ENCODE measurements at places on chromosomes 11 and 22.

DNA sequence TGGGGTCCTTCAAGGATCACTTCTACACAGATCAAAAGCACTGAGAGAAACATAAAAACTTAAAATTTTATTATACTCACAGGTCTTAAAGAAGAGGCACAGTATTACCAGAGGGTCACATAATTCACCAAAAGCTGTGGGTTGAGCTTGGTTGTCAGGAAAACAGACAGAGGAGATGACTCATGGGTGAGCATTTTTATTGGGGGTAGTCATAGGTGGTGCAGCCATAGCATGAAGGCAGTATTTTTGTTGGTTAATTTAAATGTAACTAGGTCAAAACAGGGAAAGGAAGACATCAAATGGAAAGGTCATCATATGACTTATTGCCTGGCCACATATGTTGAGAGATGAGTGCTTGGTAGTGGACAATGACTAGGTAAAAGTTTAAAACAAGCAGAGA lies 24.2 kb downstream of the OR5B17 start:
- no peak for DNase-seq

DNA sequence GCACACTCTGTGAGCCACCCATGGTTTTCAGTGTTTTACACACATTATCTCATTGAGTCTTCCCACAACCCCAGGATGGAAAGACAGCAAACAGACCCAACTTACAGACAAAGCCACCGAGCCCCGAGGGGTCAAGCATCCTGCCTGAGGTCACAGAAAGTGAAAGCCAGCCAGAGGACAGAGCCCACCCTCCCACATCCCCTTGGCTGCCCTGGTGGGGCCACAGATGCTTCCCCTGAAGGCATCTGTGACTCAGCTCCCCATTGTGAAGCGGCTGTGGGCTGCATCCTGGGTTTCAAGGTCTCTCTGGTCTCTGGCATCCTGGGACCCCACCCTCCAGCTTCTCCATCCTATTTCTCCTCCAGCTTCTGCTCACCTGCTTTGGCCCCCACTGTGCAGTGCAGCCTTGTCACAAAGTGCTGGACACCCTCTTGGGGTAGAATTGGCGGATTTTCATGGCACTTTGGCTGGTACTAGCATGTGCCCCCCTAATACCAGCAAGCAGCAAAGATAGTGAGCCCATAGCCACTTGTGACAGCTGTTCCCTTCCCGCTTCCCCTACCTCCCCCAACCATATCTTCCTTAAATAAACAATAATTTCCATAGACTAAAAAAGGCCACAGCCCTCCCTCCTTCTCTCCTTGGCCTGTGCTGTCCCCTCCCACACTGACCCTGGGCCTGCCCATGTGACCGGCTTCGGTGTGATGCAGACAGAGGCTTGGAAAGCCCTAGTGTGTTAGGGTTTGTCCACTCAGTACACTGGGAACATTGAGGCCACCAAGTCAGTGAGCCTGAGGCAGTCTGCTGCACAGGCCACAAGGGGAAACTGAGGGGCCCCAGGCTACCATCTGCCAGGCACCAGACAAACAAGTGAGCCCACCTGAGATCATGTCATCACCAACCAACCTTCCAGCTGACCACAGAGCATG lies 53.9 kb upstream of the SHISAL1 start:
- peak; percentile 68 for DNase-seq

GRCh38 chr22:39152024-39152510 lies 413 bp downstream of the CBX7 start:
- DNase-seq: no peak

GRCh38 chr11:79147011-79147410 lies 293.8 kb downstream of the TENM4 start:
- DNase-seq: no peak

DNA sequence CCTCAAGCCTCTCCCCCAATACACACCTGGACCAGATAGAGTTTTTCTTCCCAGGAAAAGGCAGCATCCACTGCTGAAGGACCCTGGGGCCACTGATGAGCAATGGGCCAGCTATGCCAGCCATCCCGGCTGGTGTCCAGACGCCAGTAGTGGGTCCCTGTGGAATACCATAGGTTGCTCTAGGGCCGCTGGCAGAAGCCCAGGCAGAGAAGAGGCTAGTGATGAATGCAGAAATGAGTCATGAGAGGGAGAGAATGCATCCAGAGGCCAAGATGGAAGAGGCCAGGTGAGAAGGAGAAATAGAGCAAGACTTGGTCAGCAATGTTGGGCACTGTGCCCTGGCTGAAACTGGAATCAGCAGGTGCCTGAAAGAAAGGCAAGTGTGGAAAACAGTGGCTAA lies 8.9 kb downstream of the HPX start:
- no peak for DNase-seq

DNA sequence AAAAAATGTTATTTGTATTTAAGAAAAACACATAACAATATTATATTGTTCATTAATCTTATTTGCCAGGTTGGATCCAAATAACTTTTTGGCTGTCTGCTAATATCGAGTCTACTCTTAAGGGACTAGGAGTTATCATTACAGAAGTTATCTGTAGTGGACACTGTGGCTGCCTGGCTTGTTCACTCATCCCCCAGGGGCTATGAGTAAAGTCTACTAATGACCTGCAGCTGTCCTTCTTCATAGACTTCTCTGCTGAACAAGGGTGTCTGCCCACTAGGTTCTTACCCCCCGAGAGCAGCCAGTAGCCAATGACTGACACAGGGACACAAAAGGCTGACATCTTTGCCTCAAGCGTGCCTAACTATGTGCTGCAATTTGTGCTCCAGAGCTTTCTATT lies 69.7 kb downstream of the APIP start:
- DNase-seq: no peak

DNA sequence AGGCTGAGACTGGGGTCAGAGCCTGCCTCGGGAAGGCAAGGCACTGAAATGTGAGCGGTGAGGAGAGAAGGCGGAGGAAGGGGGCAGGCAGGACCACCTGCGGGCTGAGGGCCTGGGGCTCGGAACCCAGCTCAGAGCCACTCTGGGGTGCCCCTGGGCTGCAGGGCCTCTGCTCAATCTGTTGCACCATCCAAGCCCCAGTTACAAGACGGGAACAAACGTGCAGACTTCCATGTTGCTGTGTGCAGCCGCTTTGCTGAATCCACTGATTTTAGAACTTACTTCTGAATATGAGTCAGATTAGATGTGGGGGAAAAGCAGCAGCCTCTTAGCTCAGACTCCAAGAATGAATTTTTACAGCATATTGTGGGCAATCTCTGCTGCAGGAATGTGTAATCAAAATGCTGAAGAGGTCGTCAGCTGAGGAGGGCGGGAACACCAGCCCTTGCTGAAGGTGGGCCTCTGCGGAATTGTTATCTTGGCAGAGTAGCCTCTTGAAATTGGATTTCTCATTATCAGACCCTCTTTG lies 21.6 kb downstream of the PARVG start:
- DNase-seq: no peak

GRCh38 chr22:27239520-27239919 lies 562.0 kb downstream of the MN1 start:
- DNase-seq: no peak

DNA sequence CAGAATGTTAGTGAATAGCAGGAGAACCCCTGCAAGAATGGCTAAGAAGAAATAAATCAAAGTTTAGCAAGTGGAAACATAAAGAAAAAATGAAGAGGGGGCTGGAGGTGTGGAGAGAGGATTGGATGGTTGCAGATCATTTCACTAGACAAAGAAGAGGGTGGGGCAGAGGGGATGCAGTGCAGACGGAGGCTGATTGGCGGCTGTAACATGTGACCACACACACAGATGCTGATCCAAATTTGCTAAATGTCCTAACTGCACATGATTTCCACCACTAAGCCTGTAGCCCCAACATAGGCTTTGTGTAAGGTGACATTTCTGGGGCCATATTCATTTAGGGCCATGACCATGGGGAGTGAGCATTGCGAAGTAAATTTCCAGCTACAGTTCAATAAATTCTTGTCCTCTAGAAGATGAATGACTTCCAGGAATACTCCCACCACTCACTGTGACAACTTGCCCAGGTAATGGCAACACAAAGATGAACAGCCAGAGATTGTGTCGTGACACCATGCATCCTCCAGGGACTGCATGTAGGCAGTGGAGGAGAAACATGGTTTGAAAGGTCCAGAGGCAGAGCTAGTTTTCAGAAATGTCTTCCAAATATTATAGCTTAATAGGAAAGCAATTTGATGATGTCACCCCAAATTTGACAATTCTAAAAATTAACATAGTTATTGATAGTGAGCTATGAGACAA lies 6.8 kb downstream of the KRTAP5-11 start:
- DNase-seq: no peak

GRCh38 chr22:25113316-25113721 lies 86.3 kb upstream of the CRYBB3 start:
- DNase-seq: peak; percentile 64

- DNase-seq: no peak
Measured at GRCh38 chr11:121376130-121376529, 76.0 kb upstream of the SORL1 start.

GRCh38 chr11:111044751-111045406 lies 200.6 kb upstream of the POU2AF2 start:
- DNase-seq: no peak

- DNase-seq: no peak
Measured at GRCh38 chr22:45502215-45503049, at the start of gene FBLN1. FBLN1 (plus strand) TSS chr22:45502883; CDS start chr22:45502986, 103 bp downstream.

DNA sequence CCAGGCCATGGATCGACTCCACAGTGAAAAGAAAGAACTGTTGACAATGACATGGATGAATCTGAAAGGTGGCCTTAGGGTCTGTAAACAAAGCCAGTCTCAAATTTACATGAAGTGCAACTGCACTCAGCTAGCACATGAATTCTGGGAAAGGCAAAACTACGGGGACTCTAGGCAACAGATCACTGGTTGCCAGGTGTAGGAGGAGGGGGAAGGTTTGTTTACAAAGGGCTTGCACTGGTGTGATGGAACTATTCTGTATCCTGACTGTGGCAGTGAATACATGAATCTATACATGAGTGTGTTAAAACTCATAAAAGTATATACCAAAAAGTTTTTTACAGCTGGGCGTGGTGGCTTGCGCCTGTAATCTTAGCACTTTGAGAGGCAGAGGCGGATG lies 27.3 kb downstream of the ALX4 start:
- no peak for DNase-seq

DNA sequence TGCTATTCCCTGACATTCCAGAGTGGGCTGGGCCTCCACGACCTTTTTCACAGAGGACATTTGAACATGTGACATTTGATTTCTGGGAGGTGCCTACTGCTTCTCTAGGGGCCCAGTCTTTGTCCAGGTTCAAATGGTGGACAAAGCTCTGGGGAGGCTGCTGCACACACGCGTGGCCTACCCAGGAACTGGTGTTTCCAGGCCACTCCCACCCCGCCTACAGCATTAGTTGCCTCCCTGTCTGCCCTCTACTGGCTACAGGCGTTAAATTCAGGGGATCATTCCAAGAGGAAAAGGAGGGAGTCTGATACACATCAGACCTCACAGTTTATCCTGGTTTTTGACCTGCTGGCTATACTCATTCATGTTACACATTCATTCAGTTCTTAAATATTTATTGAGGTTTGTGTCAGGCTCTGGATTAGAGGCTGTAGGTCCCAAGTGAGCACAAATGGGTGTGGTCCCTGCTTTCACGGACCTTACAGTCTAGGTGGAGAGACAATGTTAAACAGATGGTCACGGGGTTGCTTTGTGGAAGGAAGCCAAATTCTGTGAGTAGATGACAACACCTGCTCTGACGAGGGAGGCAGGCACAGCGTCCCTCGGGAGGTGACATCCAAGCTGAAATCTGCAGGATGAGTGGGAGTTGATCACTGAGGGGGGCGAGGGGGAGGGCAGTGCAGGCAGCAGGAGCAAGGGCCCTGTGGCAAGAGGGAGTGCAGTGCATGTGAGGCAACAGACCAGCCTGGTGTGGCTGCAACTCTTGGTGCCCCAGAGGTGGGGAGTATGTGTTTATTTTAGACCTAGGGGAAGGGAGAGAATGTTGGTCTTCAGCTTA lies 11.8 kb downstream of the TUB start:
- DNase-seq: peak; percentile 8

DNA sequence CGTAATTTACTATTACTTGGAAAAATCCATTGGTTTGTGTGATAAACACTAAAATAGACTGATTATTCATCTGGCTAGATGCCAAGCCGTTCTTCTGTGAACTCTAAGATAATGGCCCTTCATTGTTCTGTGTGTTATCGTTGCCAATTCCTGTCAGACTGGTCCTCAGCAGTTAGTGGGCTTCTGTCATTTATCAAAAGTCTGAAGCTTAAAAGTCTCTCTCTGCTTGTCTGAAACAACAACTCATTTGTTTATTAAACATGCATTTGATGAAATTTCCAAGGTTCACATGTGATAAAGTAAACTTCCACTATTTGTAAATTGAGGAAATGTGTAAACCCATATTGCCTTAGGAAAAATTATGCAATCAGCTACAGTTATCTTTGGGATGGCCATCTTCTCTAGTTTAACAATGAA lies 21.1 kb upstream of the RDX start:
- no peak for DNase-seq

Data from SHP77 (cell line).